KG1 (cell line): ENCODE measurements at places on chromosomes 5 and 9.

- no peak for DNase-seq
These were observed 29.1 kb downstream of the ADAMTS2 start for GRCh38 chr5:179316111-179316551.

- no peak for DNase-seq
These were observed 29.7 kb downstream of the TEX10 start for GRCh38 chr9:100322954-100323536.

DNA sequence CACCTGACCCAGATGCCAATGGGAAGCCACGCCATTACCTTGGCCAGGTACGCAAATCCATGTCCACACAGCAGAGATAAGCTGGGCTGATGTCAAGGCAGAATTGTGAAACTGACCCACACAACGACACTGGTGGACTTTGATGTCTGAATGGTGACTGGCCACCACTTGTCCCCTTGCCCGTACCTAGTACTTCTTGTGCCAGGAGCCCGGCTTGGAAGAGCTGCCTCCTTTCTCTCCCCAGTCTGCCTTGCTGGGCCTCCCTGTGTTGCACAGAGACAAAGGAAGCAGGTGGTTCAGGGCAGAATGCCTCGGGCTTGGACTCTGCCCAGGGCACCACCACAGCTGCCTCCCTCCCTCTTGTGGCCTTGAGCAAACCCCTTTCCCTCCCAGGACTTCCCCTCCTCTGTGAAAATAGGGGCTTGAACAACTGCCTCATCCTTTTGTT, 23.3 kb downstream of the PTGES2 start:
- DNase-seq, result no peak

GRCh38 chr9:111474385-111474784, 9.8 kb downstream of the ECPAS start:
- no peak for DNase-seq

- DNase-seq, result no peak
These were observed 139.3 kb downstream of the ALDH1A1 start for GRCh38 chr9:72813544-72813943.

- no peak for DNase-seq
These were observed 2036.0 kb upstream of the C9orf72 start for GRCh38 chr9:29609282-29609681.

DNA sequence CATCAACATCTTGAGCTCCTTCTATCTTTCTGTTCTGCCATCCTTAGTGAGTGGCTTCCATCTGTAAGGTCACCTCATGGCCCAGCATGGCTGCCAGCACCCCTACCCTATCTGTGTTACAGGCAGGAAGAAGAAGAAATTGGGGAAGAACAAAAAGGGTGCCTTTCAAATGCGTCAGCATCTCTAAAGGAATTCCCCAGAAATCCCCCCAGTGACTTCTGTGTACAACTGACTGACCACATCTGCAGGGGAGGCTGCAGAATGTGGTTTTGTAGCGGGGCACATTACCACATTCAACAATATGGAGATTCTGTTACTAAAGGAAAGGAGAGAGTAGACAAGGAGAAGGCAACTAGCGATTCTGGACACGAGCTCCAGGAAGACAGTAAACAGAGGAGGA, 40.1 kb downstream of the ALG2 start:
- no peak for DNase-seq

- DNase-seq, result peak; percentile 90
These were observed 6.1 kb downstream of the S100Z start for GRCh38 chr5:76855961-76856360.

- no peak for DNase-seq
These were observed 66.6 kb downstream of the ANGPTL2 start for GRCh38 chr9:127055745-127056402.

DNA sequence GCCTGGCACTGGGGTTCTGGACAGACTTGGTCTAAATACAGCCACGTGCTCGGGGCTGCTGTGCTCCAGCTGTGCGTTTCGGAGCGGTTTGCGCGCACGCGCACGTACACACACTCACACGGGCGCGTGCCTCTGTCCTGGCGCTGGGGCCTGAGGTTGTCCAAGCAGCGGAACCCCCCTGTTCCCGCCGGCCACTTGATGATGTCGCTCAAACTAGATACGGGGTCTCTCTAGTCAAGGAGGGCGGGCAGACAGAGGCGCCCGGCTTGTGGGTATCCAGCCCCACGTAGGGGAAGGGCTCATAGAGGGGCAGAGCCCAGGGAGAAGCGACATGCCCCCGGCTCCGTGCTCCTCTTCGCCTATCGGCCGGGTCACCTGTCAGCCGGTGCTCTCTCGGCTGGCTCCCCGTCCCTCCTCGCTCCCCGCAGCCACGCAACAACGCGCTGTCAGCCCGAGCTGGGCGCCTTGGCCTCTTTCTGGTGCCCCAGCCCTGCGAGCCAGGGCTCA, 8.9 kb downstream of the NR2F1-AS1 start:
- no peak for DNase-seq

- no peak for DNase-seq
These were observed 51.5 kb downstream of the UBE2R2 start for GRCh38 chr9:33868440-33868973.
